Fibroblast of skin of left quadriceps (primary cell): ENCODE measurements at places on chromosomes 5 and 9.

GRCh38 chr9:79325501-79325900, 246.3 kb upstream of the TLE4 start:
- DNase-seq = no peak

DNA sequence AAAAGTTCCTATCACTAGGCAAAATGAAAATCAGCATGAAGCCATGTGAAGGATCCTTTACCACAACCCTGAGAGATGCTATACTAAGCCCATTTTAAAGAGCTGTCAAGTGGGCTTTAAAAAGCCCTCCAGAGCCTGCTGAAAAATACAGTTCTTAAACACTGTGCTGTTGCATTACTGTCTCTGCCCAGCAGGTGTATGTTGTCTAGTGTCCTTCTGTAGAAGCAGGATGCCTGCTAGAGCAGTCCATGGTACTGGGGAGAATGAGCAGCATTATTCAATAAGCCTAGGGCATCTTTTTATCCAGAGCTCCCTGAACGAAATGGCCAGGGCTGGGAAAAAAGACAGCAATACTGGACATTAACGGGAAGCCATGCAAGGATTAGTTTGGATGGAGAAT, 126.2 kb upstream of the PLCXD3 start:
- no peak for DNase-seq

- no peak for DNase-seq
Measured at GRCh38 chr5:56861893-56862485, 46.6 kb downstream of the MAP3K1 start.

DNA sequence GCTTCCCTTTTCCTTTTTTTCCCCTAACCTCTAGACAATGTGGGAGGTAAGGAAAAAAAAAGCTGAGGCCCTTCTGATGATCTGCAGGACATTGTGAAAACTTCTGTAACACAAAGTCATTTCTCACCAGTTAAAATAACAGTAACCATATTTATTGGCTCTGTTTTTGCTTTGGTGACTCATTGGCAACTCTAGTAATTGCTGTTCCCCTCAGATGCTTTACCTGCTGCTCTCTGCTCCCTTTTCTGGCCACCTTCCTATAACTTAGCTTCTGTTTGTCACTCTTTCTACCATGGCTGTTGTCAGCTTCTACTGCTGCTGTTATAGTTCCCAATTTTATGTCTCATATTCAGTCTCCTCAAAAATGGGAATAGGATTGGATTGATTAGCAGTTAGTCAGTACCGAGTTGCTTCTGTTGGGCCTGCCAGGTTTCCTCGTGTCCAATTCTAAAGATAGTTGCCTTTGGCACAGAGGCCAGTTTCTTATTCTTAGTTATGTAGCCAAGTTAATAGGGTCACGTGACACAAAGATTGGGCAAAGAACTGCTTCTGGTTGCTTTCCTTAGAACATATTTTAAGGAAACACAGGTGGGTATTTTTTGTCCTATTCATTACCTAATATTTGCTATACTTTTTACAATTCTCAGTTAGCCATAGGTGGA, 16.8 kb downstream of the SCAMP1 start:
- no peak for DNase-seq

DNA sequence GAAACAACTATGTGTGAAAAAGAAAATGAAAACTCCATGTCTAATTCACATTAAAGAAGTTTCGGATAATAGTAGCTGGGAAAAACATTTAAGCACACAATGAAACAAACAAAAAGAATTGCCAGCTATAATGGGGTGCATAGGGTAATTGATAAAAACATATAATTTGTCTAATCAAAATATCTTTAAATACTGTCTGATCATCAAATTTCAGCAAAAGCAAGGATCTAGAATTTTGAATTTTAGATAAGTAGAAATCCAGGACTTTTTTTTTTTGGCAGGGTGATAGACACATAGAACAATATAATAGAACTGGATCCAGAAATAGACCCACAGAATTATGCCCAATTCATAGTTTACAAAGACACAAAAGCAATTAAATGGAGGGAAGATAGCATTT, 585.0 kb downstream of the TAF11L14 start:
- DNase-seq = no peak

- DNase-seq = peak; percentile 72
Measured at GRCh38 chr5:142841511-142842265, 71.5 kb downstream of the ARHGAP26 start.

DNA sequence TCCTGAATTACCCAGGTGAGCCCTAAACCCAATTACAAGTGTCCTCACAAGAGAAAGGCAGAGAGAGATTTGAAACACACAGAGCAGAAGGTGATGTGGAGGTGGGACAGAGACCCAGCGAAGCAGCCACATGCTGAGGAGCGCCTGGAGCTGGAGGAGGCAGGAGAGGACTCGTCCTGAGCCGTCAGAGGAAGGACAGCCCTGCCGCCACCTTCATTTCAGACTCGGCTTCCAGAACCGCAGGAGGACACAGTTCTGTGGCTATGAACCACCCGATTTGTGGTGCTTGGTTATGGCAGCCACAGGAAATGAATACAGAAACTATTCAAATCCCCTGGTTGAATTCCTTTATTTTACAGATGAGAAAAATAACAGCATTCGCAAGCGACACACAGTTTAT, 16.4 kb upstream of the FBP1 start:
- no peak for DNase-seq

- peak; percentile 4 for DNase-seq
Measured at GRCh38 chr5:152542741-152543140, 137.7 kb upstream of the NMUR2 start.

- no peak for DNase-seq
Measured at GRCh38 chr9:137213160-137214060, 7.9 kb downstream of the NDOR1 start.

GRCh38 chr9:81686614-81687520, 2.5 kb downstream of the TLE1 start:
- peak; percentile 54 for DNase-seq
